ENCODE measurements at places on chromosomes 2 and 18.
A peak's percentile ranks its signal among the peaks of the same experiment; 100 is the strongest.

- no peak for DNase-seq
Measured at GRCh38 chr18:79428287-79428686, 32.6 kb downstream of the NFATC1 start.

DNA sequence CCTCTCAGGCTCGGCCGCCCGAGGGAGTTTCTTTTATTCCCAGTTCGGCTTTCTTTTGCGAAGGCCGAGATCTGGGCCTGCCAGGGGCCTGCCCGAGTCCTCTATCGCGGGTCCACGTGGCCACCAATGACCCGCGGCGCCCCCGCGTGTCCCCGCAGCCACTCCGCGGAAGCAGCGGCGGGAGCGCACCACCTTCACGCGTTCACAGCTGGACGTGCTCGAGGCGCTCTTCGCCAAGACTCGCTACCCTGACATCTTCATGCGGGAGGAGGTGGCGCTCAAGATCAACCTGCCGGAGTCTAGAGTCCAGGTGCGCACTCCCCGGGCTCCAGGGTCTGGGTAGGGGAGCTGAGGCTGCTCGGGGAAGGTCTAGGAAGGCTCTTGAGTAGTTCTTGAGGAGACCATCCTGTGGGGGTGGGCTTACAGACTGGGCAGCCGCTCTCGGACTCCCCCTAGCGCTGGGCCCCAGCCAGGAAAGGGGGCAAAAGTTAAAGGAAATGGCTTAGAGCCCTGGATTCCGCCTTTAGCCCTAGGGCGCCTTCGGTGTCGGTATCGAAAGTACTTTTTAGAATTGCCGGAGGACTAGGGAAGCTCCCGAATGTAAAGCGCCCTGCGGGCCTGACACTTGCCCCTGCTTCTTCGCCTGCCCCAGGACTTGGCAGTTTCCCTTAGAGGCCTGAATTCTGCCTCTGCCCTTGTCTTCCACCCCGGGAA, 3.4 kb downstream of the OTX1 start:
- peak; percentile 17 for DNase-seq

DNA sequence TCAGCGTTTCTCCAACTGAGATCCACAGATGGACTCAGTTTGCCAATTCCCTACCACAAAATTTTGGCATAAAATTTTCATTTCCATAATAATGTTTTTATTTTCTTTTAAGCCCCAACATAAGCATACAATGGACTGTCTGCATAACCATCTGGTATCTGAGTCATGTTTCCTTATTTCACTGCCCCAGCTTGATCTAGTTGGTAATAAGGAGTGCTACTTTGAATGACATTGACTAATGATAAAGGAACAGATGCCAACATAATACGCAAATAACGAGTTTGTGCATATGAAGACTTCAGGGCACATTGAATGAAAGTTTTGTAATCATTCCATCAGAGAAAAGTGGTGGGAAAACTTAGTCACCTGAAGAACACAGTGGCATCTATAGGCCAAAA, 8.8 kb upstream of the MBD2 start:
- DNase-seq = no peak

GRCh38 chr2:30625701-30626100, 178.7 kb downstream of the LCLAT1 start:
- no peak for DNase-seq

- DNase-seq = no peak
Measured at GRCh38 chr2:56811401-56811800, 627.6 kb downstream of the CCDC85A start.

- no peak for DNase-seq
Measured at GRCh38 chr18:59839931-59840685, 59.7 kb upstream of the PMAIP1 start.

DNA sequence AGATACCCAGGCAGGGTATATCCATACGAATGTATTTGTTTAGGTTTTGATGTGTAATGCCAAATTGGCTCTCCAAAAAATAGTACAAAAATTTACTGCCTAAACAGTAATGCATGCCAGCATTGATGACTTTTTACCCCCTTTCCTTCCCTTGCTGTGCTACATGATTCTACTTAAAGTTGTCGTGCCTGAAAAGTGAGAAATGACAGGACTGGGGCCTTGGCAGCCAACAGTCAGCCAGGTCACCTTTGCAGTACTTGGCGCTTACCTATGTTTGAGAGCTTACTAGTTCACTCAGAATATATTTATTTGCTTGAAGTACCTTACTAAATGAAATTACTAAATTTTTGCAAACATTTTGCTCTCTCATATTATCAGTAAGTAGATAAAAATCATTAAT, 1329.1 kb downstream of the DPP10 start:
- DNase-seq = no peak

- no peak for DNase-seq
Measured at GRCh38 chr2:223815186-223815883, 22.0 kb downstream of the AP1S3 start.

- DNase-seq = no peak
Measured at GRCh38 chr2:12347066-12347493, 369.7 kb upstream of the TRIB2 start.

GRCh38 chr18:13621886-13622619, 104.3 kb downstream of the FAM210A start:
- DNase-seq = no peak

DNA sequence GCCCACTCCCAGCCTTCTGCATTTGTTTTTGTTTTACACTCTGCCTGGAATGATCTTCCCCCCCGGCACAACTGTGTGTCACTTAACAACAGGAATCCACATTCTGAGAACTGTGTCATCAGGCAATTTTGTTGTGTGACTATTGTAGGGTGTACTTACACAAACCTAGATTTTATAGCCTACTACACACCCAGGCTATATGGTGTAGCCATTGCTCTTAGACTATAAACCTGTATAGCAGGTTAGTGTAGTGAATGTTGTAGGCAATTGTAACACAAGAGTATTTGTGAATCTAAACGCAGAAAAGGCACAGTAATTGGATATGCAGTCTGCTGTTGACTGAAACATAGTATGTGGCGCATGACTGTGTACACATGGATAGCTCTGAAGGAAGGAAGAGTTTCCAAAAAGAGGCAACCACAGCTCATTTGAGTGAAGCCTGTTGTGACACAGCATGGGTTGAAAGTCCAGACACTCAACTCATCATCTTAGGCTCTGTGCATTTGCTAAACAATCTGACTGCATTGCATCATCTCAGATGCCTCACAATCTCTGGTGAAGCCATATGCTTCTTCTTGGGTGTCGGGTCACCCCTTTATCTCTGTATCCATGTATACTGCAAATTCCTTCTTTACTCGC, 506.6 kb upstream of the SPHKAP start:
- DNase-seq = no peak

- no peak for DNase-seq
Measured at GRCh38 chr2:174611854-174612253, 14.2 kb upstream of the WIPF1 start.

- peak; percentile 44 for DNase-seq
Measured at GRCh38 chr2:113755835-113756354, 547 bp downstream of the SLC35F5 start.

DNA sequence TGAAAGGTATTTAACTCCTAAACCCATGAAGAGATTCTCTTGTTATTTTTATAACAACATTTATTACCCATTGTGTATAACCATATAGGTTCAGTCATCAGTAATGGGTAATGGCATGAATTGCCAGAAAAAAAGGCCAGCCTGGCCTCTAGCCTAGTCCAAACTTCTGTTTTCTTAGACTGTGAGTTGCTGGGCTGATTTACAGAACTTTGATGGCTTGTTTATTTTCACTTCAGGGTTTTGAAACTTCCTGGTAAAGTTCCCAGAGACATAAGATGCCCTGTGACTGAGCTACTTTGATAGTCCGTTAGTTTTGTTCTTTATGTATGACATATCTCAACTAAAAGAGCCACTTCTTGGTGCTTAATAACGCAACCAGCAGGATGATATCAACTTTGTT, 164.8 kb downstream of the METTL4 start:
- no peak for DNase-seq

DNA sequence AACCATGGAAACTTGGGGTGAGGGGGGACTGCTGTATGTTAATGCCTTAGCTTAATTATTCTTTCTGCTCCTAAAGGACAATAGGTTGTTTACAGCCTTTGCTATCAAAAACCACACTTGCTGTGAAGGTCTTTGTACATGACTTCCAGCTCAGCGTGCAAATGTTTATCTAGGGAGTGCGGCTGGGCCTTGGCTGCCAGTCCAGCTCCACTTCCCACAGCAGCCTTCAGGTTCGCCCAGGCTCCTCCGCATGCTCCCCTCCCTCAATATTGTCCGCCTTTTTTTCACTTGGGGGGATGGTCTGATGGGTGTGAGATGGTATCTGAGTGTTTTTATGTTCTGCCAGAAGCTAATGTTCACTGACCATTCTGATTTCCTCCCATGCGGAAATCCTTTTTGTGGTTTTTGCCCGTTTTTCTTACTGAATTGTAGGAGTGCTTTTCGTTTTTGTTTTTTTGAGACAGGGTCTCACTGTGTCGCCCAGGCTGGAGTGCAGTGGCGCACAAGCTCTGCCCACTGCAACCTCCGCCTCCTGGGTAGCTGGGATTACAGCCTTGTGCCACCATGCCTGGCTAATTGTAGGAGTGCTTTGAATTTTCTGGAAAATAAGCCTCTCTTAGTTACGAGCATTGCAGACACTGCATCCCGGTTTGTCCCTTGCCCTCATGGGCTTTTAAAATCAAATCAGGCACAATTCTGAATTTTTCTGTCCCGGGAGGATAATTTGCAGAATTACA, 28.8 kb downstream of the SH3BP4 start:
- no peak for DNase-seq

GRCh38 chr18:70464343-70465114, 175.7 kb downstream of the SOCS6 start:
- DNase-seq = peak; percentile 18

DNA sequence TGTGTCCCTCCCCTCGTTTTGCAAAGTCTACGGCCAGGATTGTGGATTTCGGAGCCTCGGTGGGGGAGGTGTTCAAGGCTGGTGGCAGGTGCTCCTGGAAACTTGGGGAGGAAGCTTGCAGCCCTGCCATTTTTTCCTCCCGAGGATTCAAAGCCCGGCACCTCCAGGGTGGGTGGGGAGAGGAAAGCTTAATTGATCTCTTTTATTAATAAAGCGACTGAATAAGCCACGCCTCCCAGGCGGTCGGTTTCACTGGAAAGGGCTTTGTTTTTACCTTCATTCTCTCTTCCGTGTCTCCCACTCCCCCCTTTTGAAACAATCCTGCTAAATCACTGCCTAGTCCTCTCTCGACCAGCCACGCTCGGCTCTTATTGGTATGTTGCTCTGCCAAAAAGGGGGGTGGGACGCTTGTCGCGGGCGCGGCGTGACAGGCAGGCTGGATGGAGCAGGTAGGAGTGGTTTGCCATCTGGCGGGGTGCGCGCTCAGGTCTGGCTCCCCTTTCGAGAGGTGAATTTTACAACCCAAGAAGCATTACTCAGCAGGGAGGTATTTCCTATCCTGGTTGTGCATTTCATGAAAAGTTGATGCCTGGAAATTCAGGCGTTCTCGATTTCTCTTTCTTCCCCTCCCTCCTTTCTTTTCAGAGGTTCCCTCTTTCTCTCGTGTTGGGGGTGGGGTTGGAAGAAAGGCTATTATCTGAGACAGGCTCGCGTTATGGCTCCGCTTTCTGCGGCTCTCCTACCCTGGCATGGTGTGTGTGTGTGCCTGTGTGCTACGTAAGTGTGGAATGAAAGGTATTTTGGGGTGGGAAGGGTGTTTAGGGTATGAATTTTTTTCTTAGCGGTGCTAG, 1.4 kb downstream of the NEDD4L start:
- DNase-seq = peak; percentile 39

DNA sequence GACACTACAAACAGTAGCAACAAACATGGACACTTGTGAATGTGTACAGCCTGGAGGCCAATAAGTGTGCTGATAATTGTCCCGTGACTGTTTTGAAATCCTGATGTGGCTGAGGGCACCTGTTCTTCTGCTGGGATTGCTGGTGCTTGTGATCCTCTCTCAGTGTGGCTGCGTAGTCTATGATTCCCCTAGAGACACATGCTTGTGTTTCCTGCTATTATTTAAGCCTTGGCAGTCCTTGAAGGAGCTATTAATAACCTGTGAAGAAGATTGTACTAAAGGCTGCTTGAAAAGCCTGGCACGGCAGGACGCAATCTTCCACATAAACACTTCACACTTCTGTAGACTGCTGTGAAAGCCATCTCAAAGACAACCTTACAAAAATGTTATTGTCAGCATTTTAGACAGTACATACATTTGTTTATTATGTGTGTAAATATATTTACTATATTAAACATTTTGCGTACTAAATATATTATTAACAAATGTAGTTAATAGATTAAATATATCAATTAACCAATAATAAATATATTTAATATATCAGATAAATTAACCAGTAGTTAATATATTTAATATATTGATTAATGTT, 71.4 kb downstream of the GALR1 start:
- DNase-seq = no peak

- no peak for DNase-seq
Measured at GRCh38 chr2:220628252-220628651, 943.9 kb downstream of the EPHA4 start.

DNA sequence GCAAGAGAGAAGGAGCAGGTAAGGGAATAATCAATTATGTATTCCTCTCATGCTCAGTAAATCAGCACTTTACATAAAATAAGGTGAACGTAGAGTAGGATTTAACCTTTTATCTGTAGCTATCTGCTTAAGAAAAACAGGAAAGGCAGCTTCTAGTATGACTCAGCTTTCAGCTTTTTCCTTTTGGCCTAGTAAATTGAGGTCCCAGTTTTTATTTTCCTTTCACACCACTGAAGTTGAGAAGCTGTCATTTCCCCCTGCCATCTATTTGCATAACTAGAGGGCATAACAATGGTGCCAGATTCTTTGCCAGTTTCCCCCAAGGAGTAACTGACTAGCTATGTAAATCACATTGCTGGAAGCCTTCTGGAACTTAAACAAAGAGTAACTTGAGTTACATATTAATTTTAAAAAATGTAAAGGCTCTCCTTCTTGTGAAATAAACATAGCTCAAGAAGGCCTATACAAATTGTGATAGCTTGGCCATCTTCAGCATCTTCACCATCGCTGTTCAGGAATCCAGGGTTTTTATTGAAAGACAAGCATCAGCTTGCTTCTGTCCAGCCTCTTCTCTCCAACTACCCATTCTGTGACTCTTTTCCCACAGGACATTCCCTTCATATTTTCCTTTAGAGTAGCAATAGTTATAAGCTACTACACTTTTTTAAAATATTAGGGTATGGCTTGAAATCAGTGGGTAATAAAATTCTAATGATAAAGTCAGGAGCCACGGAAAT, 97.0 kb downstream of the KYNU start:
- DNase-seq = no peak

DNA sequence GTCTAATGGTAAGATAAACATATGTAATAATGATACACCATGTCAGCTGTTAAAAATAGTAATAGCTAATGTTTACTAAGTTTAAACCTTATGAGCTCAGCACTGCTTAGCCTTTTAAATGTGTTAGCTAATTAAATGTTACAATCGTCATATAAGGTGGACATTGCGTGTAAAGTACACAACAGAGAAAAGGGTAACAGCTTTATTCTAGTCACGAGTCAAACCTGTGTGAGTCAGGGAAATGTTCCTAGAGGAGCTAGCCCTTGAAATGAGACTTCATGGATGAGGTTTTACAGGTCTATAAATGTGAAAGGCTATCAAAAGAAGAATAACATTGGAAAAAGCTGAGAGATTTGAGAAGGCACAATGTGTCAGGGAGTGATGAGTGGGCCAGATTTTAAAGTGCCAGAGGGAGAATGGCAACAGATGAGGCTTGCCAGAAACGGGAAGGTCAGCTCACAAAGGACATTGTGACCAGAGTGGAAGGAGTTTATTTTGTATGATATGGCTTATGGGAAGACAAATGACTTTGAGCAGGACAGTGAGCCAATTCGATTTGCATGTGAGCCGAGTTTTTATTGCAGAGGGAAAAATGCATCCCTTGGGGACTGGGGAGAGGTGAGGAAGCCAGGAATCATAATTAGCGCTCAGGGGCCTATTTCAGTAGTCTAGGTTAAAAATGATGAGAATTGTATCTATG, 276.3 kb downstream of the CTNNA2 start:
- DNase-seq = no peak

- no peak for DNase-seq
Measured at GRCh38 chr2:118860506-118860905, 13.1 kb upstream of the EN1 start.
